ENCODE measurements at places on chromosomes 4 and X.

DNA sequence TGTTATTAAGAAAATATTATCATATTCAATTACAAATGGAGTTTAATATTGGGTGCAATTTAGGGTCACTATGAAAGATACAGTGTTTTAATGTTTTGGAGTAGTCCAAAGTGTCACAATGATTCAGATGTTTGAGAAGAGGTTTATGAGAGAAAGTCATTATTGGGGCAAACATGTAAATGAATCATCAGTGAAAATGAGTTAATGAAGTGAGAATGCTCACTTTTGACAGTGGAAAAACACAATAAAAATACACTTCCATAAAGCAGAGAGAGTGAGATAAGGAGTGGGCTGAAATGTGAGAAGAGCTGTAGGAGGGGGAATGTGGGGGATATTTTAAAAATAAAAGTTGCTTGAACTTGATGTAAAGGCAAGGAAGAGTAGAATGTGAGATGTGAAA lies 957.1 kb downstream of the PCDH18 start:
- no peak for DNase-seq

- DNase-seq, result no peak
These were observed 51.1 kb upstream of the NUDT6 start for GRCh38 chr4:122973465-122973864.

- no peak for DNase-seq
These were observed 667.7 kb upstream of the SLIT2 start for GRCh38 chr4:19583827-19584569.

- no peak for DNase-seq
These were observed 607 bp upstream of the DKC1 start for GRCh38 chrX:154761977-154762536.

DNA sequence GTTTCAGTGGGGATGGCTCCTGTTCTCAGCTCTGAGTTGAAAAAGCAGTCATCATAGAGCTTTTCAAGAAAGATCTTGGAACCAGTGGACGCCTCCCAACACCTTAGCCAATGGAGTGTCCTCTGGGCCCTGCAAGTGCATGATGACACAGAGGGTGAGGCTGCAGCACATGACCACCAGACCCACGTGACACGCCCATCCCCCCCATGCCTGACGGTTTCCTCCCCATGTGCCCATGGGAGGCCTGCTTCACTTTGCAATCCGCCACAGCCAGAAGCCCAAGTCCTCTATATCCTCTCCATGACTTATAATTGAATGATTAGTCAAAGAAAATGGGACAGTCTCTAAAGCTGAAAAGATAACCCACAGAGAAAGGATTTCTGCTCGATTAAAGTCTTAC lies 187.0 kb downstream of the AFAP1 start:
- DNase-seq, result no peak
